ENCODE measurements at places on chromosomes 16 and 17.

DNA sequence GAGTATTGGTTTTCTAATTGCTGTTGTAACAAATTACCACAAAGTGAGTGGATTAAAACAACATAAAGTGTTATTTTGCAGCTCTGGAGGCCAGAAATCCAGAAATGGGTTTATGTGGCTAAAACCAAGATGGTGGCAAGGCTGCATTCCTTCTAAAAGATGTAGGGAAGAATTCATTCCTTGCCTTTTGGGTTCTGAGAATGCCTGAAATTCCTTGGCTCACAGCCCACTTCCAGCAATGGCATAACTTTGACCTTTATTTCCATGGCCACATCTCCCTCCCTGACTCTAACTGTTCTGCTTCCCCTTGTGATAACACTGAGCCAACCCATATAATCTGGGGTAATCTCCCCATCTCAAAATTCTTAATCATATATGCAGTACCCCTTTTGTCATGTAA, 269.6 kb upstream of the RPL38 start:
- DNase-seq = no peak

DNA sequence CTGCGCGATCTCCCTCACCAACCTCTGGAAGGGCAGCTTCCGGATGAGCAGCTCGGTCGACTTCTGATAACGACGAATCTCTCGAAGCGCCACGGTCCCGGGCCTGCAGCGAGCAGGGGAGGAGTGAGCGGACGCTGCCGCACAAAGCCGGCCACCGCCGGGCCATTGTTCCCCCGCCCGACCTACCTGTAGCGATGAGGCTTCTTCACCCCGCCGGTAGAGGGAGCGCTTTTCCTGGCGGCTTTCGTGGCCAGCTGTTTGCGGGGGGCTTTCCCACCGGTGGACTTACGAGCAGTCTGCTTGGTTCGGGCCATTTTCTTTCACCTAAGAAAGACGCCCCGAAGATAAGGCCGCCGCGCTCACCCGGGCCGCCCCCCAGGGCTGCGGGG, 5.8 kb upstream of the UNK start:
- no peak for DNase-seq

GRCh38 chr17:37233036-37233435, 142.7 kb upstream of the C17orf78 start:
- DNase-seq = no peak

DNA sequence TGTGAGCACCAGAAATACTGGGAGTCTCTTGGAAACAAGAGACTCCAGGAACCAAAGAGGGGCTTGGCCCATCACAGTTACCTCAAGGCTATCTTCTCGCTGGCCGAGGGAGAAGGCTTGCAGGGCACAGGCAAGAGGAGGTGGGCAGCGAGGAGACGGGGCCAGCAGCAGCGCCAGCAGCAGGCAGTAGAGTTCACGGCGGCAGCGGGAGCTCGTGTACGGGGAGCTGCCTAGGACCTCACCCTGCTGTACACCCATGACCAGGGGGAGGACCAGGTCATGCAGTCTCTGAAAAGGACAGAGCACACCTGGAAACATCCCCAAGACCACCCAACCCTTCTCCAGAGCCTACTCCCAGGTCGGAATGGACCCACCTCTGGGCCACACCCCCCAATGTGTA, 30.8 kb downstream of the PELP1 start:
- DNase-seq = no peak

DNA sequence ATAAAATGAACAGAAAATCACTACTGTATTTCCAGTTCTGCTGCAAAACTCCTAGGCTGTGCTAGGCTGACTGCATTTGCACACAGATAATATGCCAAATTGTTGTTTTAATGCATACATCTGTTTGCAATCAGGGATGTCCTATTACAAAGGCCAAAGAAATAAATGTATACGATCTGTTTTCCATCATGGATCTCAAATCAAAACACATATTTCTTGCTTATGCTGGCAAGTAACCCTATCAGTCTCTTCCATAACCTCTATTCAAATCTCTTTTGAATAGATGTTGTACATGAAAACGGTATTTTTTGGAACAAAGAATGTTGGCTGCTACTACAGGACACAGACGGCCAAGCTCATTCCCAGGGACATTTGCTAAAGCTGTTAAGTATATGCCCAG, 56.6 kb downstream of the DUSP14 start:
- DNase-seq = no peak

DNA sequence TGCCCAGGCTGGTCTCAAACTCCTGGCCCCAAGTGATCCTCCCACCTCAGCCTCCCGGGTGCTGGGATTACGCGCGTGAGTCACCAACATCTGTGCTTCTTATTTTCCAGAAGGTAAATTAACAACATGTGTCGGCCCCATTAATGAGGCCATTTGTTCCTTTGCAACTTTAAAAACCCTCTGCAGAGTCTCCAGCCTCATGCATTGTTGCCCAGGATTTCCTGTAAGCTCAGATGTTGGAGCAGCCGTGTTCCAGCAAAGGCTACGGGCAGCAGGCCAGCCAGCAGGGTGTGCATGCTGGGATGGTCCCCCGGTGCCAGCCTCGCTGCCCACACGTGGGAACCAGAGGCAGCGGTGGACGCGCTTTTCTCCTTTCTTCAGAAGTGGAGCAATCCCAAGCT, 19.1 kb upstream of the HEXD start:
- no peak for DNase-seq

DNA sequence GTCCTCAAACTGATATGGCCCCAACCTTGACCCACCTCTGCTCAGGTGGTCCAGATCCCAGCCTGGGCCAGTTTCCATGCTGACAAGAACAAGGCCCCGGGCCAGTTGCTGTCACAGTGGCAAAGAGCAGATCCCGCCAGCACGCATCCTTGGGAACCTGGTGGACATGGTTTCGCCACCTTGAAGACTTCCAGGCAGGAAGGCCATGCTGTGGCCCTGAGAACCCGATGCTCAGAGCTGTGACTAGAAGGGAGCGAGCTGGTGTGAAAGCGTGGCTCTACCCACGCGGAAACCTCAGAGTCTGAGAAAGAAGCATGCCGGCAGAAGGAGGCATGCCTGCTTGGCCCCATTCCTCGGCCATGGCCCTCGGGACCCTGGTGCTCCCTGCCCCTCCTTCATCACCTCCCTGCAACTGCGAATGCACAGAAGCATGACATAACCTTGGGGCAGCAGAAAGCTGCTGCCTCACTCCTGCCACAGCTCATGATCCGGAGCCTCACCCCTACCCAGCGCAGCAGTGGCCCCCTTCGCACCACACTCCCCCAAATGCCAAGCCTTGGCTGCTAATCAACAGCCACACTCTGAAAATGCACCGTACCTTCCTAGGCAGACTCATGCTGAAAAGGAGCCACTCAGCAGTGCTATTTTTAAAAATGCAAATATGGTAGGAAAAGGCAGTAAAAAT, 33.2 kb downstream of the UBE2O start:
- no peak for DNase-seq

DNA sequence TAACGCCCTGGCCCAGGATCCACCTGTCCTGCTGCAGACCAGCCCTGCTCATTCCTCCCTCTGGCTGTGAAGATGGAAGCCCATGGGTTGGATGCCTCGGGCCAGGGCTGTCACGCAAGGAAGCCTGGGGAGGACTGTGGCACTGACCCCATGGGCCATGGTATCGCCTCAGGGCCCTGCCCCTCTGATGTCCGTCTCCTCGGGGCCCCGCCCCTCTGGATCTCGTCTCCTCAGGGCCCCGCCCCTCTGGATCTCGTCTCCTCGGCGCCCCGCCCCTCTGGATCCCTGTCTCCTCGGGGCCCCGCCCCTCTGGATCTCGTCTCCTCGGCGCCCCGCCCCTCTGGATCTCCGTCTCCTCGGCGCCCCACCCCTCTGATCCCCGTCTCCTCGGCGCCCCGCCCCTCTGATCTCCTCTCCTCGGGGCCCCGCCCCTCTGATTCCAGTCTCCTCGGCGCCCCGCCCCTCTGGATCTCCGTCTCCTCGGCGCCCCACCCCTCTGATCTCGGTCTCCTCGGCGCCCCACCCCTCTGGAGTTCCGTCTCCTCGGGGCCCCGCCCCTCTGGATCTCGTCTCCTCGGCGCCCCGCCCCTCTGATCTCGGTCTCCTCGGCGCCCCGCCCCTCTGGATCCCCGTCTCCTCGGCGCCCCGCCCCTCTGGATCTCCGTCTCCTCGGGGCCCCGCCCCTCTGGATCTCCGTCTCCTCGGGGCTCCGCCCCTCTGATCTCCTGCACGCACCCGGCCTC, 24.0 kb downstream of the METRNL start:
- DNase-seq = peak; percentile 68

- DNase-seq = no peak
Observed at GRCh38 chr16:51701025-51701424, 550.0 kb upstream of the SALL1 start.

DNA sequence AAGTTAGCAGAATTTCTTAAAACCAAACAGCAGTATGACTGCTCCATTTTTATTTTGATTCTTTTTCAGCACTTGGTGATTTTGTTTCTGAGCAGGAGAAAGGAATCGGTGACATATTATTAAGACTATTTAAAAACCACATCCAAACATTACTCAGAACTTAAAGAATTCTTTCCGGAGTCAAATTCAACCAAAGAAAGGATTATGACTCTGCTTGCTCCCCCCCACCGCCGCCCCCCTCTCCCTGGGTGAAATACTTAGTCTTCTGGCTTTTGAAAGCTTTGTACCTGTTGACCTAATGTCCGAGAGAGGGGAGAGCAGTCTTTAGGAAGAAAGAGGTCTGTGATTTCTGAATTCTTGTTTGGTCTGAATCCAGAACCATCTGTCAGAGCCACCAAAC, 17.9 kb upstream of the COL1A1 start:
- DNase-seq = no peak

GRCh38 chr17:82064433-82065192, 991 bp downstream of the DUS1L start:
- DNase-seq = peak; percentile 8

DNA sequence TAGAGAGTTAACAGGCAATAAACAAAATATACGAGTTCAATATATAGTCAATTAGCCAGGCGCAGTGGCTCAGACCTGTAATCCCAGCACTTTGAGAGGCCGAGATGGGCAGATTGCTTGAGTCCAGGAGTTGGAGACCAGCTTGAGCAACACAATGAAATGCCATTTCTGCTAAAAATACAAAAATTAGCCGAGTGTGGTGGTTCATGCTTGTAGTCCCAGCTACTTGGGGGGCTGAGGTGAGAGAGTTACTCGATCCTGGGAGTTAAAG, 69.8 kb upstream of the TOB1 start:
- no peak for DNase-seq
